A549 treated with DMSO at 1 μM for 4 hours (cell line): ENCODE measurements at places on chromosomes 16 and 17. TPM values are rescaled to one million over a fixed set of nuclear protein-coding genes. Genes with fewer than 3 reads are reported as not detected.

Gene BAIAP3
- 0.31 to 1.6 TPM (median 1.1 TPM) in 5 replicates for total RNA-seq

Gene CEP295NL
- 0.27 to 0.71 TPM (median 0.55 TPM) in 5 replicates for total RNA-seq

Gene GPR142
- total RNA-seq, result not detected in 5 replicates

Gene P2RX1
- total RNA-seq, result 0.03 TPM in 2 of 5 replicates, not detected in the others

Gene TLCD2
- 1.1 to 1.8 TPM (median 1.4 TPM) in 5 replicates for total RNA-seq

Gene MRPL38
- total RNA-seq, result 95.6 to 134 TPM (median 122 TPM) in 5 replicates

Gene GPR139
- total RNA-seq, result not detected in 5 replicates

Gene ZNF750
- not detected in 5 replicates for total RNA-seq

Gene B3GNT9
- total RNA-seq, result 6.2 to 8.7 TPM (median 7.8 TPM) in 5 replicates

Gene CDK5R1
- 2.9 to 4.3 TPM (median 3.5 TPM) in 5 replicates for total RNA-seq

Gene CDRT15L2
- not detected in 5 replicates for total RNA-seq

Gene MYH11
- 0.02 to 0.22 TPM (median 0.03 TPM) in 4 of 5 replicates, not detected in the other for total RNA-seq

Gene MSLN
- total RNA-seq, result 2.1 to 2.5 TPM (median 2.2 TPM) in 5 replicates
